ENCODE measurements at places on chromosomes 16 and 17.
A peak's percentile ranks its signal among the peaks of the same experiment; 100 is the strongest.

- DNase-seq, result no peak
These were observed 30.9 kb downstream of the TBCD start for GRCh38 chr17:82782657-82783207.

- DNase-seq, result no peak
These were observed 195.5 kb downstream of the COPRS start for GRCh38 chr17:31663576-31663975.

GRCh38 chr17:34633351-34633750 is 54.0 kb downstream of the TMEM132E start:
- DNase-seq, result no peak

- no peak for DNase-seq
These were observed 90.5 kb upstream of the ZNF750 start for GRCh38 chr17:82930043-82930923.

- no peak for DNase-seq
These were observed 26.0 kb downstream of the PKD1L3 start for GRCh38 chr16:71974068-71974818.

GRCh38 chr17:81242421-81243332 is 3.6 kb downstream of the NDUFAF8 start:
- DNase-seq, result no peak

- DNase-seq, result peak; percentile 17
These were observed 956 bp upstream of the IST1 start for GRCh38 chr16:71894229-71894920.

DNA sequence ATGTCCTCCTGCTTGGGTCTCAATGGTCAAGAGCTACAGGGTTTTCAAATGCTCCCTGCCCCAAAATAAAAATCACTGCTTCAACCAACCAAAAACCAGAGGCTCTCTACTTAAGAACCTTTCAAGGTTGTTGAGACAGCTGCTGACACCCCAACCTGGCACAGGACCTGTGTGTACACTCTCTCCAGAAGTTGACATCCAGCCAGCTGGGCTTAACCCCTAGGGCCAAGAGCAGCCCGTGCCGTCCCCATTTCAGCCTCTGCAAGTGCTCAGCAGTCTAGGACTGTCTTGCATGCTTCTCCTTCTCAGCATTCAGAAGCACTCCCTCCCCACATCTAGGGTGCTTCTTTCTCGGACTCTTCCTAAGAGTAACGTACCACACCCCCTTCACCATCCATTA is 59.0 kb upstream of the TRAP1 start:
- no peak for DNase-seq

- DNase-seq, result no peak
These were observed 36.7 kb downstream of the SPAG9 start for GRCh38 chr17:51083981-51084380.

GRCh38 chr16:27362570-27363245 is 39.3 kb upstream of the IL21R start:
- DNase-seq, result no peak

DNA sequence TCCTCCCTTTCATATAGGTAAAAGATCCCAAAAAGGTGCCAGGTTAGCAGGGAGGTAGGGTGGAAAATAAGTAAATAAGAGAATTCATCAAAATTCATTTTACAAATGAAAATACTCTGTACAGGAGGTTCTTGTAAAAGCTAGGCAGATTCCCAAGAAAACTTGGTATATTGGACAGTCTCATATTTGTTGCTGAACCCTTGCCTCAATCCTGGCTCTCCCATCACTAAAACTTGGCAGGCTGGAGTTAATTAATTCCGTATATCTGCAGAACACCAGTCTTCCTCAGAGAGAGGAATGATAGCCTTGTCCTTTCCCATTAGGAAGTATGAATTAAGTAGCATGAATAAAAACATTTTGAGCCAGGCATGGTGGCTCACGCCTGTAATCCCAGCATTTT is 66.2 kb upstream of the MTMR4 start:
- DNase-seq, result no peak

GRCh38 chr16:31077592-31078396 is 3.6 kb downstream of the ZNF646 start:
- no peak for DNase-seq

GRCh38 chr16:53556521-53556920 is 53.5 kb upstream of the AKTIP start:
- no peak for DNase-seq

DNA sequence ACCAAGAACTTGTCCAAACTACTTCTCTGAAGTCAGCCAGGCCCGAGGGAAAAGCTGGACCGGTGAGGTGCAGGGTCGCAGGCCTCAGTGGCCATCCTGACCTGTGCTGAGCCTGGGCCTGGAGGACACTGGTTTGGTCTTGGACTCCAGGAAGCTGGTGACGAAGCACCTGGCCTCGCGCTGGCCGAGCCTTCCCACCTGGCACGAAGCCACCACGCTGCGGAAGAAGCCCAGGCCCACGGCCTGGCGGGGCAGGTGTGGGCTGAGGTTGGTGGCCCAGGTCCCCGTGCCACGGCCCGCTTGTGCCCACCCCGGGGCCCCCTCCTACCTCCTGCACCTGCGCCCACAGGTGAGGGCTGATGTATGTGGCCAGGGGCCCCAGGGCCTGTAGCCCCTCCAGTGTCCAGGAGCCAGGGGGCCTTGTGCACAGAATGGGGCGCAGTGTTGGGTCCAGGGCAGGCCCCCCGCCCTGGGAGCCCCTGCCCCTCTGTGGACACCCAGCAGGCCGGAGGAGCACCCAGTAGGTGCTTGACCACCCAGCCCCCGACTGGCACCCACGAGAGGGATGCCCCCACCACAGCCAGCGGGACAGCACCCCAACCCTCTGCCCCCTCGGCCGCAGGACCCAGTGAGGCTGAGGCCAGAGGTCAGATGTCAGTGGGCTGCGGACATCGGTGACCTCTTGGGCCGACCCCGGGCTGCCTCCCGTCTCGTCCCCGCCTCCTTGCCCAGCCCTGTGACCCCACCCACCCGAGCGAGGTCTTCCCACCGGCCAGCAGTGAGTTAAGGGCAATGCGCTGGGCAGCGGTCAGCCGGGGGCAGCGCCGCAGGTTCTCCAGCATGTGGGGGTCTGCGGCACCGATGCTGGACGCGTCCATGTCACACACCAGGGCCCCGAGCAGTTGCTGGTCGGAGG is 13.8 kb downstream of the MSLN start:
- DNase-seq, result no peak

DNA sequence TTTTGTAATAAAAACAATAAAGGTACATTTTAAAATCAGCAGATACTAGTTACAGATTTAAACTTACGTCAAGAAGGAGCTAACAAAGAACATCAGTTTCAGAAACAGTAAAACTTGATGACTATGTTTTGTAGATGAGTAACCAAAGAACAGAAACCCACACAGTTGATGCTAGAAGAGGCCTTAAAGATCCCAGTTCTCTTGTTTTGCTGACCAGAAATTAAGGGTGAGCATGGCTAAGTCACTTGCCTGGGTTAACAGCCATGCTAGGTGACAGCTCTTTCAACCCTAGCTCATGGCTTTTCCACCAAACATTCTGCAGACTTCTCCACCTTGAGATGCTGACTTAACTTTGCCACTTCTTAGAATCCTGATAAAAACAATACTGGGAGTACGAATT is 26.4 kb downstream of the STX8 start:
- DNase-seq, result no peak

DNA sequence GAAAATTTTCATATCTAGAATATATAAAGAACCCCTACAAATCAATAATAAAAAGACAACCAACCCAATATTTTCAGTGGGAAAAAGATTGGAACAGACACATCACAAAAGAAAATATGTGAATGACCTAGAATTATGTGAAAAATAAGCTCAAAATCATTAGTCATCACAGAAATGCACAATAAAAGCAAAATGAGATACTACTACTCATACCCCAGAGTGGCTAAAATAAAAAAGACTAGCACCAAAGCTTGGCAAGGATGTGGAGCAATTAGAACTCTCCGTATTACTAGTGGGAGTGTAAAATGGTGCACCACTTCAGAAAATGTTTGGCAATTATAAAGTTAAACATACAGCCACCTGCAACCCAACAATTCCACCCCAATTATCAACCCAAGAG is 48.0 kb upstream of the CDH5 start:
- no peak for DNase-seq

GRCh38 chr17:63641692-63642448 is 19.7 kb downstream of the MAP3K3 start:
- DNase-seq, result peak; percentile 10

DNA sequence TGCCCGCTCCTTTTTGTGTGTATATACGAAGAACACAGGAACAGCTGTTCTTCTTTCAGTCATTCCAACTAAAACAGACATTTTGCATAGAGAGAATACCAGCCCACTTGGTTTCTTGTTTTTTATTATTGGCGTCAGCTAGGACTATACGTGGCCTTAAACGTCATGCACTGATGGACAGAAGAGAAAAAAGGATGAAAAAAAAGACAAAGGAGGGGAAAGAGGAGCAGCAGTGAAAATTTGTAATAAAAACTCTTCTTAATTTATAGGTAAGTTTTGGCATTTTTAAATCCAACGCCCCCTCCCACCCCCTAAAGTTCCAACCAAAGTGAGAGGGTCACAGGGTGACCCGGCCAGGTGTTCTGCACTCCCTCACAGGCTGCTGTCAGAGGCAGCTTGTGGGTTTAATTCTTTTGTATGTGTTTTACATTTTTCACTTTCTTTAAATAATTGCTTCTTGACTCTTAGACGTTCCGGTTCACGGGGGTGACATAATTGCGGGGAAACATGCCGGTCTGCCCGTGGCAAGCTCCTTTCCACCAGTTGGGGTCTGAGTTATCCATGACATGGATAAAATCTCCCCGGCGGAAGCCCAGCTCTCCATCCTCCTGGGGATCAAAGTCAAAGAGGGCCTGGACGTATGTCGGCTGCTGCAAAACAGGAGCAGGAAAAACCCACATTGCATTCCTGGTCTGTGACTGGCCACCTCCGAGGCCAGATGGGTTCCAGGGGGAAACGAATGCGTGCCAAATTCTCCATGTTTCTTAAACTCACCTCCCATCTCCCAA is 30.9 kb upstream of the SLC25A19 start:
- DNase-seq, result peak; percentile 31

DNA sequence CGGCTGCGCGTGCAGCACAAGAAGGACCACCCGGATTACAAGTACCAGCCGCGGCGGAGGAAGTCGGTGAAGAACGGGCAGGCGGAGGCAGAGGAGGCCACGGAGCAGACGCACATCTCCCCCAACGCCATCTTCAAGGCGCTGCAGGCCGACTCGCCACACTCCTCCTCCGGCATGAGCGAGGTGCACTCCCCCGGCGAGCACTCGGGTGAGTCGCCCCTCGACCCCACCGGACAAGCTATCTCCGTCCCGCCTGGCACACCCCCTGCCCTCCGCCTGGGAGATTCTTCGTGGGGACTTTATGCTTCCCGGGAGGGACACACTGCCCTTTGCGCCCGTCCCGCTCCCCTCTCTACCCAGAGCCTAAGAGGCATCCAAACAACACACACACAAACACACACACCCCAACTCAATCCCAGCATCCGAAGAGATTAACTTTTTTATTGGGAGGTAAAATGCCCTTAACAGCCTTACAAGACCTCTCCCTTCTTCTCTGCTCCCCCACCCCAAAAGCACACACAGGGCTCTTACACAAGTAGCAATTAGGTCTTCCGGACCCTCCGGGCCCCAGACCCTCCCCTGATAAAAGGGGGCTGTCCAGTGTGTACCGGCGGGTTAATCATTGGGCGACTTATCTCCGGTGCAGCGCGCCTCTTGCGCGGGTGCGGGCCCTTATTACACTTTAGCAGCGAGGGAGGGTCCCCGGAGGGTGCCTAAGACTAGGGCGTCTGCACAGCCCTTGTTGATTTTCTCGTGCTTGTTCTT is 2.1 kb downstream of the SOX9 start:
- DNase-seq, result no peak

- DNase-seq, result no peak
These were observed 28.4 kb downstream of the LRRC75A start for GRCh38 chr17:16463358-16464302.

- DNase-seq, result no peak
These were observed 23.1 kb downstream of the SPHK1 start for GRCh38 chr17:76407509-76407908.

- DNase-seq, result no peak
These were observed 8.1 kb downstream of the CIBAR2 start for GRCh38 chr16:85104147-85104546.

GRCh38 chr16:84569382-84569987 is 48.4 kb downstream of the COTL1 start:
- DNase-seq, result no peak

DNA sequence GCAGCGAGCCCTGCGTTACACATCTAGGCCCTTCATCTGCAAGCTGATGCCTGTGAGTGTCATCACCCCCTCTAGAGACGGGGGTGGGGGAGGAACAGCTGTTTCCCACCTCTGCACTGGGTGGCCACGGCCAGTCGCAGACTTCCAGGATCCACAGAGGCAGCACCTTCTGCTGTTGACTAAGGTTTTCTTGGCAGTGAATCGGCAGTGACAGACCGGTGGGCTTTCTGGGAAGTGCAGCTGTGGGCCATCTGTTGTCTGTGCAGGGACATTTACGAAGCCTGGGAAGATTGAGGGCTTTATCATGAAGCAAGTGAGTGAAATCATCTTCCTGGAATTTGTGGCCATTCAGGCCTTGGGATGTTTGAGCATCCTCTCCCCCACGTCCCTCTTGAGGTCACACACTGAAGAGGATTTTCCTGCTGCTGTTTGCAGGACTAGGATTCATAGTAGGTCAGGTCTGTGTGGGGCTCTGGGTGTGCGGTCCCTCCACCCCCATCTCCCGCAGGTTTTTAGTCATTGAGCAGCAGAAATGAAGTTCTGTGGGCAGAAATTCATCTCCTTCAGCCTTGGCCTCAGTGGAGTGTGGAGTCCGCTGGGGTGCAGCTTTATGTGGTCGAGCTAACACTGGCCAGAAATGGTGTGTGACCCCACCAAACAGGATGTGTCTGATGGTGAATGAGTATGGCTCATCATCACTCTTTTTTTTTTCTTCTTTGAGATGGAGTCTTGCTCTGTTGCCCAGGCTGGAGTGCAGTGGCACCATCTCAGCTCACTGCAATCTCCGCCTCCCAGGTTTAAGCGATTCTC is 12.0 kb downstream of the PGS1 start:
- peak; percentile 48 for DNase-seq

- DNase-seq, result peak; percentile 26
These were observed 12.1 kb downstream of the METRNL start for GRCh38 chr17:83091257-83092141.

DNA sequence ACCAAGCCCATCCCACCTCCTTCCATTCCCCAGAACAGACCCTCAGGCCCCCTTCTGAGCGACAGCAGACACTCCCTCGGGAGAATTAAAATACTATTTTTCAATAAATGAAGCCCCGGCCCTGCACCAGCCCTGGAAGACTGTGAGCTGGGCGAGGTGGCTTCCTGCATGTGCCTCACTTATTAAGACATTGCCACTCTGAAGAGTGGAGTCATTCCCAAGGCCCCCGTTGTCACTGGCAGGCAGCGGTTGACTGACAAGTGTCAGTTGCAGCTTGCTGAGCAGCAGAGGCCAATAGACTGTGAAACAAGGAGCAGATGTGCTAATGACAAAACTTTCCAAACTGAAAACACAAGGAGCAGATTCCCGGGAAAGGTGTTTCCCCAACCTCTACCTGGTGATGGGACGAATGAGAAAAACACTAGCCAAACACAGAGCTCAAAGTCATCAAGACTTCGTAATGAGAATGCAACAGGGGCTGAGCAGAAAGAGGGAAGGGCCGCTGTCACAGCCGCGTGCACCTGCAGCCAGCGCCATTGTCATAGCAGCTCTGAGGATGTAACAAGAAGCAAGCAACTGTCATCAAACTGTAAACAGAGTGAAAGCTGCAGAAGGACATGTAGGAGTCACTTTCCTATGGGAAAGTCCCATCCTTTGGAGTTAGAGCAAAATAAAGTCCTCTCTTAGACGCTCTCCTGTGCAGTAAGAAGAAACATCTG is 232.1 kb downstream of the C16orf78 start:
- DNase-seq, result no peak
